ENCODE measurements at places on chromosomes 2 and 18.

DNA sequence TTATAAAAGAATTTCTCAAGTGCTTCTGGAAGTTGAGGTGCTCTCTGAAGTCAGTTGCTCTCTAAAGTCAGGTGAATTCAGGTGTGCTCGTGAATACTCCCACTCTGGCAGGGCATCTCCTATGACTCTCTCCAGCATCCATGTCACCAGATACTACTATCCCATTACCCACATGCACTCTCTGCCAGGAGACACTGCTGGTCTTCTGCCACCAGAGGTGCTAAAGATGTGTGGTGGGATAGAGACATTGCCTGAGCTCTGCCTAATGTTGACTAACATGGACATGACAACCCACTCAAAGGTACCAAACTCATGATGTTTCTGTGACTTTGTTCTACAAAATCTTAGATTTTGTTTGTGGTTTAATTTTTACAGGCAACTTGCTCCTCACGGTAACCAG lies 106.4 kb upstream of the HNRNPA3 start:
- DNase-seq, result no peak

GRCh38 chr18:43396266-43396665 lies 119.0 kb upstream of the SYT4 start:
- no peak for DNase-seq

- peak; percentile 62 for DNase-seq
These were observed 114.5 kb downstream of the METTL8 start for GRCh38 chr2:171319164-171319810.

DNA sequence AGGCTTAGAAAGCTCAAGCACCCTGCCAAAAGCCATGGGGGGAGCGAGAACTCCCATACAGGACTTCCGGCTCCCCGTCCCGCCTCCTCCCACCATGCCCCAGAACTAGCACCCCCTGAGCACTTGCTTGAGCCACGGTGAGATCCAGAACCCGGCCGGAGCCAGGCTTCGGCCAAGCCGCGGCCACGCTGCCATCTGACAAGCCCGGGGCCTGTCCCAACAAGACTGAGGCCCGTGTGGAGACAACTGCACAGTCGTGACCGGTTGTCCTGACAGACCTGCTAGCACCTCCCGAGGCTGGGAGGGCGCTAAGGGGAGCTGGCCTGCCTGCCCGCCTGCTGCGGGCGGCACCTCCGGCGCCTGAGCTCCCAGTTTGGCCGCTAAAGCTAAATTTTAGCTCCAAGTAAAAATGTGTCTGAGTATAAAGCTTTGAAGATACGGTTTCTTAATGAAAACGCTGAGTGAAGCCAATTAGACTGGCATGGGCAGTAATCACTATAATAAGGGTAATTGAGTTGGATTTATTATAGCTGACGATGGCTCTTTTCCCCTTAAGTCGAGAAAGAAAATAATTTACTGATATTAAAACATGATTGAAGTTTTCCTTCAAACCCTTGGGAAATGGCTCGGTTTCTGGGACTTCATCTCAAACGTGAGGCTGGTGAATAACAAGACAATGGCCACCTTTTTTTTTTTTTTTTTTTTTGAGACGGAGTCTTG lies 78.3 kb upstream of the ODC1 start:
- no peak for DNase-seq

- DNase-seq, result no peak
These were observed 181.9 kb downstream of the MEMO1 start for GRCh38 chr2:31828891-31829290.

GRCh38 chr18:58669731-58670378 lies 1.4 kb upstream of the MALT1 start:
- no peak for DNase-seq

DNA sequence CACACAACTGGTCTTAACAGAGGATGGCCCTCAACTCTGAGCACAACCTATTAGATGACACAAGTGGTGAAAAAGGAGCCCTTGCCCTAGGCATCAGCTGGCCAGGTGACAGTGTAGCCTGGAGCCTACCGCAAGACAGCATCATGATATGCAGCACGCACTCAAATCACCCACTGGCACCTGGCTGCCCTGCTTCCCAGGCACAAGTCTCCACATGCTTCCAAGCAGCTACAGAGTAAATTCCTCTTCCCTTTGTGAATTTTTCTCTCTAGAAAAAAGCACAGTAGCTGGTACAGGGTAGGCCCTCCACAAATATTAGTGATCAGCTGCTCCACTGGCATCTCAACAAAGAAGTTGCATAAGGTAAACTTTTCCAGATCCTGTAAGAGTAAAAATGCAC lies 6.0 kb downstream of the FBXO15 start:
- no peak for DNase-seq

- DNase-seq, result no peak
These were observed 274.4 kb downstream of the LRP1B start for GRCh38 chr2:141856215-141856919.
